NCI-H2227 treated with DMSO at 0.1 percent for 48 hours (cell line): ENCODE measurements at places on chromosomes 1 and 21.
A peak's percentile ranks its signal among the peaks of the same experiment; 100 is the strongest.

DNA sequence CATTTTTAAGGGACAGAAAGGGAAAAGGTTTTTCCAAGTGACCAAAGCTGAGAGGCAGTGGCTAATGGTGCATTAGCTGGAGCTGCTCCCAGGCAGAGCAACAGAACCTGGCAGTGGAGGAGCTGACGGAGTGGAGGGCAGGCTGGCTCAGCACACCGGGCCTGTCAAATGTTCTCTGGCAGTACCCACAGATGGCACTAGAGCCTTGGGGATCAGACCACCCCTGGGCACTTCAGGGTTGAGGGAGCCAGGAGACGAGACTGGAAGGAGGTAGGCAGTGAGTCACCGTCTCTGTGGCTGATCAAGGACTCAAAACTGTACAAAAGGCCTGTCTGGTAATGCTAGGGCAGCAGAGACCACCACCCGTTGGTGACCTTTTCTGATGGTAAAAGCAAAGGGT, 121.7 kb upstream of the KIAA0040 start:
- DNase-seq, result peak; percentile 11

- DNase-seq, result no peak
These were observed 38.9 kb downstream of the CCDC18 start for GRCh38 chr1:93219443-93219842.

DNA sequence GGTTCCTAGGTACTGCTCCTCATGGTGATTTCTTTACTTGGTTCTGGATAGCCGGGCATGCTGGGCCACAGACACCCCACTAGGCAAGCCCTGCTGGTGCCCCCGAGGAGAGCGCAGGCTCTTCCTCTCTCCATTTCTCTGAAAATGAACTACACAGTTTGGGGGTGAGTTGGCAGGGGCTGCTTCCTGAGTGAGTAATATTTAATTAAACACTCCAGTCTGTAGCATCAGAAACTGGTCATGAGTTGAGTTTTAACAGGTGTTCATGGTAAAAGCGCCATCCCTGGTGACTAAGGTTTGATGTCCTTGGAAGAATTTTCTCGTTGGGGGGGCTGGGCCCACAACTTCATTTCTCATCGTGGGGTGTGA, 1.7 kb downstream of the SPSB1 start:
- DNase-seq, result no peak

GRCh38 chr1:3761296-3762010, 9.2 kb downstream of the CCDC27 start:
- DNase-seq, result no peak

- DNase-seq, result no peak
These were observed 33.9 kb downstream of the LHX9 start for GRCh38 chr1:197951089-197951488.

GRCh38 chr1:42742617-42743316, 2.7 kb upstream of the CLDN19 start:
- no peak for DNase-seq

DNA sequence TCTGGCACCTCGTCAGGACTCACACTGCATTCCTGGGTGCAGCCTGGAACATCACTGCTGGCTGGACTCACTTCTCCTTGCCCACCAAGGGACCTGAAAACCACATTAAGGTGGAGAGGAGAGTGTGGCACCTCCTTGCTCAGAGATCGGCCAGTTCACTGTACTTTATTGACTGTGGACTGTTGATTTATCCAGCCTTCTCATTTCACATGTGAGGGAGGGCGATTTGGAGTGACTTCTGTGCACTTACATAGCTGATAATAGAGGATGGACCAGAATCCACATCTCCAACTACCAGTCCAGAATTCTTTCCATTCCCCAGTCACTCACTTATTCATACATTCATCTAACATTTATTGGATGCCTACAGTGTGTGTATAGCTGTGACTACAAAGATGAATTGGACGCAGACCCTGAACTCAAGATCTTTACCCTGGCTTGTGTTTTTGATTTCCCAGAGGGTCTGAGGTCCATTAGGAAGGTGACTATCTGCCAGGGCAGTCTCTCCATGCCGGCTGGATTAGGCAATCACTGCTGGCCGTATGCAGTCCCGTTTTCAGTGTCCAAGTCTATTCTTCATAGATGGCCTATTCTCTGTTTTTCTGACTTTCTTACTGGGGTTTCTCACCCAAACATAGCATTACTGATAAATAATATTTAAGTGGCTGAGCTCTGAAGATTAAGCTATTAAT, 233.5 kb upstream of the SGIP1 start:
- no peak for DNase-seq

- no peak for DNase-seq
These were observed 156.0 kb upstream of the SOD1 start for GRCh38 chr21:31503467-31503866.

DNA sequence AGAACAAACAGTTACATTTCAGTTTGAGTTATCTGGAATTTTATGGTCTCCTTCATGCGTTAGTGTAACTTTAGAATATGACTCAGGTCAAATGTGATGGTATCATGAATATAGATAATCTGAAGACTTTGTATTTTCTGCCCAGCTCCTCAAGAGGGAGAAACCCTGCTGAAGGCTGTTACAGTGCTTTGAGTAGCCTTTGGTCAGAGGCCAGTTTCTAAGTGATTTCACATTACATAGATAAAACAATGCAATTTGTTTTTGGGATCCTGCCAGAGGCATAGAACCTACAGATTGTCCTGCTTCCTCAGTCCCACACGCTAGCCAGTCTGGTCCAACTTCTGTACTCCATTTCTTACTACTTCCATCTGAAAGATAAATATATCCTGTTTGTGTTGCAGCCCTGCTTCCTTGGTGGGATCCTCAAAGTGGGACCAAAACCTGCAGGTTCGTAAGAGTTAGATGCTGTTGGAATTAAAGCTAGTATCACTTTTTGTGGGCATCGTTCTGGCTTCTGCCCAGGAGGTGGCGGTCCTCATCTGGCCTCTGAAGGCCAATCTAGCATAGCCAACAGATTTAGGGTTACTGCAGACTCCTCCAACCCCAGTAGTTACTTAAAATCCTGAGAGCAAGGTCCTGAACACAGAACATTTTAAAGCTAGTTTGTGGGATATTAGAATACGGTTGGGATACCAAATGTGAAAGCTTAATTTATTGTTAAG, 645.8 kb upstream of the USP24 start:
- DNase-seq, result no peak

- DNase-seq, result no peak
These were observed 350.8 kb upstream of the KAZN start for GRCh38 chr1:14247666-14248065.

GRCh38 chr1:37925316-37925715, 21.5 kb downstream of the INPP5B start:
- no peak for DNase-seq

- no peak for DNase-seq
These were observed 196.3 kb upstream of the LMO4 start for GRCh38 chr1:87132284-87132870.

DNA sequence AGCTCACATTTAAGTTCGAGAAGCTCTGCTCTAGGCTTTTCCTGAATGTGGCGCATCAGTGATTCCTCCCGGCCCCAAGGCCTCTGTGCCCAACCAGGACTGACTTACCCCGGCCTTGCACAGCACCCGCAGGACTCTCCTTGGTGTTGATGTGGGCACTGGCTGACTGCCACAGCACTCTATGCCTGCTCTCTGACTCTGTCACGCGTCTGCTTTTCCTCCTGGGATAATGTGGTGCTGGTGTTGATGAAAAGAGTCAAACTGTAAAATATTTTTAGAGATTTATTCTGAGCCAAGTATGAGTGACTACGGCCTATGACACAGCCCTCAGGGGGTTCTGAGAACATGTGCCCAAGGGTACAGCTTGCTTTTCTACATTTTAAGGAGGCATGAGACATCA, 15.5 kb upstream of the SLC2A5 start:
- no peak for DNase-seq

- no peak for DNase-seq
These were observed 13.1 kb downstream of the S100A10 start for GRCh38 chr1:151980287-151981177.

DNA sequence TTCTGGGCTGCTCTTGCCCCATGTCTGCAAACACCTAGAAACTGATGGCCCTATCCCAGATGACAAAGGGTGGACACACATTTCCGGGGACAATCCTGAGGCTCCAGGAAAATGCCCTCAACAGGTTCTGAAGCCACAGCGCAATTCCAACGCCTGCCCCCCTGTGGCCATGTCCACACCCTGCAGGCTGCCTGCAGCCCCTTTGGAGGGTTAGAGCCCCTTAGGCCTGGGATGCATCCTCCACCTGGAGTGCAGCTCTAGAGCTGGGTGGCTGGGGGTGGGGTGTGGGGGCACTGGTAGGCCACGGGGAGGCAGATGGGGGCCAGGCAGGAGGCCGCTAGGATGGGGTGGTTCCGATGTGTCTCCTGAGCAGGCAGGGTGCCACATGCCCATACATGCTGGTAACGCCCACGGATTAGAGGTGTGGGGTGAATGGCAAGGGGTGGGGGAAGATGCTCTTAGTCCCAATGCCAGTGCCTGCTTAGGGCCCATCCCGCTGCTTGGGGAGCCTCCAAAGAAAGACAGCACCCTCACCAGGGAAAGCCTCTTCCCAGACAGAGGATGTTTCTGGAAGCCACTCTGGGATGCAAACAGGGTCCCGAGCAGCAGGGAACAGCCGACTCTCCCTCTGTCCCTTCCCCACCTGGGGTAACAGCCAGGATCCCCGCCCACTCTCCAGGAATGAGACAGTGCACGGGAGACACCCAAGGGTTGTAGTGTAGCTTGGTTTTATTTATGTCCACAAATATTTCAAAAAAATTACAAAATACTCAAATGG, 34.0 kb downstream of the SLC45A1 start:
- no peak for DNase-seq

DNA sequence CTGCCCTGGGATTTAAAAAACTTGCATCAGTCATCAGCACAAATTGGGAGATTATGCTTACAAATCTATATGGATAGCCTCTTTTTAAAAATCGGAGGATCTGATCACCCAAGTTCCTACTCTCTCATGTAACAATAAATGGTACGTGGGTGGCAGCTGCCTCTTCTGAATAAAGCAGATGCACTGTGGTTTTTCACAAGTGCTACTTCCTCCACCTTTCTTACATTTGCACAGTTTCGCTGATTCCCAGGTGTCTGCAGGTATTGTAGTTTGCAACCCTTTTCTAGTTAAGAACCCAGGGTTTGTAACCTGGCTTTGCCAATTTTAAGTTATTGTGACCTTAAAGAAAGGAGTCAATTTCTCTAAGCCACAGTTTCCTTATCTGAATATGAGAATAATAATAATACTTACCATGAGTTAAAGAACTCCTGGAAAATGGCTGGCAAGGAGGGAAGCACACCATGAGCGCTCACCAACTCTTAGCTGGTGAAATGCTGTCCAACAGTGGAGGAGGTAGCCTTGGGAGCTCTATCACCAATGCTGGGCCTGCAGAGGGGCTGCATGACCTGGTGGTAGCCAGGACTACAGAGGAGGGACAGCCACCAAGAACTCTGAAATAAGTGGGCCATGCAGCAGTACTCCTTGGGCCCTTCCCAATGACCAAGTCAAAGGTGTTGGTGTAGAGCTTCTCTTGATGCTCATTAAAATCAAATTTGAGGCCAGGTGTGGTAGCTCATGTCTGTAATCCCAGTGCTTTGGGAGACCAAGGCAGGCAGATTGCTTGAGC, 30.2 kb upstream of the KCNA2 start:
- DNase-seq, result no peak

DNA sequence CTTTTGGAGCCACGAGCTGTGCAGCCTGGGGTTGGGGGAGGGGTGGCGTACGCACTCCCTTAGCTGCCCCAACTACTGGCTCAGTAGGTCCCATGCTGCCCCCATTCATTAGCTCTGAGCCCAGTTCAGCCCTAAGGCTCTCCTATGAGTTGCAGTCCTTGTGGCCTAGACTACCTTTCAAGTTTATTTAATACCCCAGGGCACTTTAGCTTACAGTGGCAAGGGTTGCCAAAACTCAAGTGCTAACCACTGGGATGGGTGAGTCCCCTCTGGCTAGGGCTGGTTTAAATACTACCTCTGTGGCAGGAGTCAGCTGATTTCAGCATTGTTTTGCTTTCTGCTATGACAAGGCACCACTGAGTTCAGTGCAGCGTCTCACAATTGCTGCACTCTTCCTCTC, 118.2 kb downstream of the ODF2L start:
- no peak for DNase-seq

DNA sequence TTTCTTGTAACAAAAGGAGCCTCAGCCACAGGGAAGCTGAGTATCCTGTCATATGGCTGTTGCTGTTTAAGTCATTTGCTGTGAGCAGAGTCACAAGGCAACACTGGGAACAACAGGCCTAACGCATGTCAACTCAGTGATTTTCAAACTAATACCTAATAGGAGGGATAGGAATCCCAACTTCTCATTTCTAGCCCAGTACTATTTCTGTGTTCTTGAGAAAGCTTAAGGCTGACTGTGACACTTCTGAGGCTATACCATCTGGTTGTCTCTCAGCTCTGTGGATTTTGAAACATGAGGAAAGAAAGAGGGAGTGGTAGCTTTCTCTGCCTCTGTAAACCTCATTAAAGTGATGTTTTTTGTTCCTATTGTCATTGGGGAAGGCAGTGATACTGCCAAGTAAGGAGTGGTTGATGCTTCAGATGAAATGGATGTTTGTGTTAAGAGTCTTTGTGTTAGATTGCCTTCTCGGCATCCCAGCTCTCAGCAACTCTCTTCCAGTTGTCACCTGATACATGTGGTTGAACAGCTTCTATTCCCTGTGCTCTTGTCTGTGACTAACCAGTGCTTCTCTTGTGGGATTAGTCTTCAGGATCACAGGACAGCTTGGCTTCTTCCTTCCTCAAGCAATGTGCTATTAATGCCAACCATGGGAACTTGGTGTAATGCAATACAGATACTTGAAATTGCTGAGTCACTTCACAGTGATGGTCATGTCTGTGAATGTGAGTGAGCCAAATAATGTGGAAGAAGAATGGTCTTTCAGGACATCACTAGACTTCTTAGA, 166.8 kb upstream of the IVNS1ABP start:
- DNase-seq, result no peak

DNA sequence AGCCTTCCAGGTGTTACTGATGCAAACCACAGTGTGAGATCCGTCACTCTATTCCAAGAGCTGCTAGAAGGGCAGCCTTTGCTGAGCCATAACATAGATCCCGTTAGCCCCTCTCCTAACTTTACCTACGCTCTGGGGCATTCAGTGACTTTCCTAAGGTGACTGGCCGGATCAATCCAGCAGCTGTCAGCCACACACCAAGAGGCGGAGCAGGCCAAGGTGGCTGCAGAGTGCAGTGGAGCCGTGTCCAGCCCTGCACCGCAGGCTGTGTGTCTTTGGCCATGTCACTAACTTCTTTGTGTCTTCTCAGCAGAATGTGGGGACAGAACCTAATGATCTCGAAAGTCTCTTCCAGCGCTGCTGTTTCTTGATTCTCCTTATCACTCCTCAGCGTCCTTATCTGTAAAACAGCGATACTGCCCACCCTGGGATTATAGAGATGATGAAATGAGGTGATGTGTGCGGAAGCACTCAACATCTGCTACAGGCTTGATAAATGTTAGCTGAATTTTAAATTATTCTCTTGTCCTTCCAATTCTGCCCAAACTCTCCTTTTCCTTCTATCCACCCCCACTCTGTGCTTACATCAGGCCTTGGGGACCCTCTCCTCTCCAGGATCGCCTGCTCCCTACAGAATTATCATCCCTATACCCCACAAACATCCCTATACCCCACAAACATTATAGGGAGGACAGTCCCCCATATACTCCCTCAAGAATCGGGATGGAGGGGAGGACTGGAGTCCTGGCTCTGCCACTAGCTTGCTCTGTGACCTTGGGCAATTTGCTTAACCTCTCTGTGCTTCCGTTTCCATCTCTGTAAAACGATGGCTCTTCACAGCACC, 25.8 kb upstream of the LRRN2 start:
- DNase-seq, result no peak
